ENCODE measurements at places on chromosomes 2 and 18.

GRCh38 chr2:48543895-48544294 is 13.9 kb downstream of the STON1 start:
- DNase-seq: no peak

DNA sequence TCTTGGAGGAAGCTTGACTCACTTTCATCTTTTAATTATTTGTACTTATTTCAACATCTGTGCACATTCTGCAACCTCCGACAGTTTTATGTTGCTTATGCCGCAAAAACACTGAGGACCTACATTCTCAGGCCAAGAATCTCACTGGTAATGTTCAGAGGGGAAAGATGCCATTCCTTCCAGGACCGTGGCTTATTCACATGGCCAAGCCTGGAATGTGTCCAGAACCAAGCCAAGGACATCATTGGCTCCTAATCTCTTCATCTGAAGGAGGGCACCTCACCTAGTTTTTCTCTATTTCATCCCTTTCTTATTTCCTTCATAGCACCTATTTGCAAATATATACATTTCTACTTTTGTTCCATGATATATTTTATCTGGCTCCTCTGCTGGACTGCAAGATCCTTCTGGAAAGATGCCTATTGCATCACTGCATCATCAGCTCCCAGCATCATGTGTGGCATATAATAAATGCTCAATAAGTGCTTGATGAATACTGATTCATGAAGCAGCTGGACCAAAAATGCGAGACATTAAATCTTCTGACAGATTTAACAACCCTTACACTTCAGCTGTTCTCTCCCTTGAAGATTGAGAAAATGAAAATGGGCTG is 377.1 kb downstream of the TNS1 start:
- no peak for DNase-seq

DNA sequence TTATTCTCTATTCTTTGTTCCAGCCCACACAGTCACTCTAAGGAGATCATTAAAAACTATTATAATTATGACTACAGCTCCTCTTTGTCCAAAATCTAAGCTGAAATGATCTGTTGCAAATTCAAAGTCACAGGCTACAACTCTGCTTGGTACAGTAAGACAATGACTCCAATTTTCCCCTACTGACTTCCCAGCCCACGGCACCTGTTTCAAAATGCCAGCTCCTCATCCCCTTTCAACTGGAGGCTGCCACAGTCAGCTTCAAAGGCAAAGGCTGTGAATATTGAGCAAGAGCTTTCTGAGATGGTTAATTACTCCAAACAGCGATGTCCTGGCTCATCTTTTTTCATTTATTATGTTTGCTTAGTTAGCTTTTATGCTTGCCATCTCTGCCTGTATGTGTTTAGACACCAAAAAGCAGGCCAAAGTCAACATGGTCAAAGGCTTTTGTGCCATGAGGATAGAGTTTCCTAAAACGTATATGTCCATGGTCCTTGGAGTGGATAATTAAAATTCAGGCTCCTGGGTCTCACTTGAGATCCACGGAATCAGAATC is 141.1 kb downstream of the DOCK10 start:
- no peak for DNase-seq

DNA sequence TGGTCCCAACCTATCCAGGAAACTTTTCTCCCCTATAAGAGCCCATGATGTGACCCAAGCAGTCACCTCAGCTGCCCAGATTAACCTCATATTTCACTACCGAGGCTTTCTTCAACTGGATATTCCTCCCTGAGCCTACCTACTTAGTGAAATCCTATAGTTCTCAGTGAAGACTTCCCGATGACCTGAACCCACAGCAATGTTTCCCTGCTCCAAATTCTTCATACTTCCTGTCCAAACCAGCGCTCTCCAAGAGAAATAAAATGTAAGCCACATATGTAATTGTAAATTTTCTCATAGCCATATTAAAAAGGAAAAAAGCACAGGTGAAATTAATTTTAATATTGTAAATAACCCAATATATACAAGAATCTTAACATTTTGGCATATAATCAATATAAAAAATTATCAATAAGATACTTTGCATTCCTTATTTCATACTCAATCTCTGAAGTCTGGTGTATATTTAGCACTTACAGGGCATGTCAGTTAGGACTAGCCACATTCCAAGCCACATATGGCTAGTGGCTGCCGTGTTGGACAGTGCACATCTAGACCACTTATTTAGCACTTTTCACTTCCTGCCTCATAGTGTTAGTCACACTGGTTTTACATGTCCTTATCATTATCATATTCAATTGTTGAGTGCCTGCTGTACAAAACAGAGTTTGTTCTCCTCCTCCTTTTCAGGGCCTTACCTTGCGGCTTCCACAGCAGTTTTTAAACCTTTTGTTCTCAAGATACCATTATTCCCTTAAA is 1.9 kb upstream of the STAT4 start:
- no peak for DNase-seq

DNA sequence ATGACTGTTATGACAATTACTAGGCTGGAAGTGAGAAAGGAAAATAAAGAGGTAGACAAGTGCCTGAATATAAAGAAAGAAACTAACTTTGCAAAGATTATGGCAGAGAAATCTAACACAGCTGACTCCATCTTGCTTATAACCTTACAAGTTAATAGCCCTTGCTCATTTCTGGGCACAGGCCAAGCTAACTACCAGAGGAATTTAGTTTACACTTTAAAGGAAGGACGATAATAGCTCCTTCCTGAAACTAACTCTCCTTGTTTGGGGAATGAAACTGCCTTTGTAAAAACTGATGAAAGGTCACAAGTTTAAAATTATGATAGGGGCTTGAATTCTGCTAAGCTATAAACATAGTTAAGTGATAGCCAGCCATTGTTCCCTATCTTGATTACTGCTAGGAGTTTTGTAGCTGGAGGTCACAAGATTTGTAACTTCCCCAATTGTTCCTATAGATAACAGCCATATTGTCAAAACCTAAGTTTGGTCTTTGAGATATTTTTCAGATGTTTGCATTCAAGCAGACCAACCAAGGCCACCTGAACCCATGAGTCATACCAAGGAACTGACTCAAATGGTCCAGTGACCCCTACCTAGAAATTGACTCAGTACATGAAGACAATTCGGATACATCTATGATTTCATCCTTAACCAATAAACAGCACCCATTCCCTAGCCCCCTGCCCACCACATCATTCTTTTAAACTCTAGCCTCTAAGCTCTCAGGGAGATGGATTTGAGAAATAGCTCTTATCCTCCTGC is 209.2 kb upstream of the LRATD1 start:
- DNase-seq: no peak

DNA sequence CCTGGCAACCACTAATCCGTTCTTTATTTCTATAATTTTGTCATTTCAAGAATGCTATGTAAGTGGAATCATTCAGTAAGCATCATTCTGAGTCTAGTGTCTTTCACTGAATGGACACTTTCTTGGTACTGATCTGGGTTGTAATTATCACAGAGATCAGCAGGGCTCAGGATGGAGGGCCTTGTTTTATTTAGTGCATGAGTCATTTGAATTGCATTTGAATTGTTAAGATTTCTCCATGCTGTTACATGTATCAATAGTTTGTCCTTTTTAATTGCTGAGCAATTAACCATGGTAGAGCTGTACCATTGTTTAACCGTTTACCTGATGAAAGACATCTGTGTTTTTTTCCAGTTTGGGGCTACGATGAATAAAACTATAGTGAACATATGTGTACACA is 256.4 kb downstream of the THSD7B start:
- no peak for DNase-seq

- DNase-seq: no peak
Measured at GRCh38 chr18:3217948-3218647, 1.7 kb downstream of the MYOM1 start.

- no peak for DNase-seq
Measured at GRCh38 chr18:23226391-23226790, 91.1 kb downstream of the CABLES1 start.

DNA sequence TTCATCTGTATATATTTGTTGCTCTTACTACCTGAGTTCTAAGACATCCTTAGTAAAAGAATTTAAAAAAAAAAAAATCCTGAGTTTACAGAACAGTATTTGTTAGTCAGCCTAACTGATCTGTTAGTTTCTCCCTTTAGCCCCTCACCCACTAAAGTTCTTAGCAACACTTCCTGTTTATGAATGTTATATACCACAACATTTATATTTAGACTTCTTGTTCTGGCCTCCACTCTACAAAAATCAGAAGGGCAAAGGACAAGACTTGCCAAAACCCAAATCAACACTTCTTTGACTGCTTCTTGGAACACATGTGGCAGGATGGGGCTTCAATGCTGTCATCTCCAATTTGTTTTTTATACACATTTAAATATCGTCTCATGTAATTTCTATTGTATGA is 71.1 kb downstream of the MGAT5 start:
- no peak for DNase-seq

- no peak for DNase-seq
Measured at GRCh38 chr2:67876176-67876575, 186.6 kb downstream of the C1D start.

DNA sequence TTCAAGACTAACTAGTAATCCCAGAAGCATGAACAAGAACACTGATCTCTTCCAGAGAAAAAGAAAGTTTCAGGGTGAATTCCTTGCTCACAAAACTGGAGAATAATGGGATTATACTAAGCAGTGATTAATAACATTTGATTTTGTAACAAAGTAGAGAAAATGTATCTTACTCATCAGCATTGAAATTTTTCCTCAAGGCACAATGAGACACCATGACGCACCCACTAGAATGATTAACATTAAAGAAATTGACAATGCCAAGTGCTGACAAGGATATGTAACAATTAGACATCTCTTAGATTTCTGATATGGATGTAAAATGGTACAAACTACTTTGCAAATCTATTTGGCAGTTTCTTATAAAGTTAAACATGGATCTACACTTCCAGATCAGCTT is 101.1 kb upstream of the EPHA4 start:
- no peak for DNase-seq

GRCh38 chr2:227186751-227187150 is 22.3 kb downstream of the COL4A3 start:
- DNase-seq: no peak

GRCh38 chr2:45901468-45902032 is 250.1 kb downstream of the PRKCE start:
- DNase-seq: no peak

DNA sequence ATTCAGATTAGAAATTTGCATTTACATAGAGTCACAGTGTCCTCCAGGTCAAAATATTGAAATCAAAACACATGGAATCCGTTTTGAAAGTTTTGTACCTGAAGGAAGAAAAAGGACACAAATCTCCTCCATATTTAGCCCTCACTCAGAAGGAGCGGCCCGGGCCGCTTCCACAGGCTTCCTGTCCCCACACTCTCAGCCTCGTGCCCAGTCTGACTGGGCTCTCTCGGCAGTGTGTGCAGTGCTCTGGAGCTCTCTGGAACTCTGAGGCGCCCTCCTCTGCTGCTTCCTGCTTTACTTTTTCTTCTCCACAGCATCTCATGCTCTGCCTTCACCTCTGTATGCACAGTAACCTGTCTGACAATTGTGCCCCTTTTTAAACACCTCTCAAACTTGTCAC is 22.2 kb upstream of the ZFP36L2 start:
- DNase-seq: no peak

- DNase-seq: no peak
Measured at GRCh38 chr2:123851281-123851680, 173.8 kb upstream of the CNTNAP5 start.

DNA sequence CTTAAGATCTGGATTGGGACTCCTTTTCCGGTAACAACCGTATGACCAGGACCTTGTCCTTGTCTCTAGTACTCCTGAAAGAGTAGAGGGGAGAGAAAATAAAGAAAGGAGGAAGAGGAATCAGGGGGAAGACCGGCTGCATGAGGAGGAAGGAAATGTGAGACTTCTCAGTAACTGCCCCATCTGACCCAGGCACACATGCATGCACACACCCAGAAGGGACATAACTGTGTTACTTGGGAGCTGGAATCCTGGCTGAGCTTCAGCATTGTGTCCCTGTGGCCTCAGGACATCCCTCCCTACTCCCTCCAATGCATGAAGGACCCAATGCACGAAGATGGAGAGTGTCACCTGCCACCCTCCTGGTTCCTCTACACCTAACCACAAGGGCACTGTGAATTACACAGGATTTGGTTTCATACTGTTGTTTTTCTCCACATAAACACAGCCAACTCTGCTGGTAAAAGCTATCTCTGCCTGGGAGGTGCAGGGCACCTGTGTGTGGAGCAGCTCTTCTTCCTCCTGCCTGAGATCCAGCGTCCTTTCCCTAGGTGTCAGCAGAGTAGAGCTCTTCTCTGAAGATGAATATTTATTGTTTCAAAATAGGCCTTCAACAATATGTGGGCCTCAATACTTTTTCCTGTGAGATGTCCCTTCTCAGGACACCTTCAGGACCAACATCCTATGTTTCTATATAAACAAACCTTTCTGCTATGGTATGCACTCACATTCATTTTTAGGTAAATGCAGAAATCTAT is 574.1 kb upstream of the ID2 start:
- DNase-seq: no peak

GRCh38 chr18:55522011-55522410 is 66.0 kb downstream of the TCF4 start:
- no peak for DNase-seq

DNA sequence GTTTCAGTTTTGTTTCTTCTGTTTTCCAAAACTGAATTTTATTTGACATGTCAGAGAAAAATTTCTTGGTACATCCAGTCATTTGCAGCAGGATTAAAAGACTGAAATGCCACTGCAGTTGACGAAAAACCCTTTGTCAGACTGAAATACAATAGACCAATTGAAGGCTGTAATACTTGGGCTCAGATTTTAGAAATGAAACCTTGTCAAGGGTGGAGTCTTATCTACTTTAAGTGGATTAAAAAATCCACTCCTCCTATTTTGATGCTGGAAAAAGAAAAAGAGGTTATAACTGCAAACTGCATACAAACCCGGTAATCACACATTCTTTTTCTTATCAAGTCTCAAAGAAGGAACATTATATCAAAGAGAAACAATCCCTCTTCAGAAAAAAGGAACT is 80.2 kb upstream of the NEUROD1 start:
- DNase-seq: no peak

DNA sequence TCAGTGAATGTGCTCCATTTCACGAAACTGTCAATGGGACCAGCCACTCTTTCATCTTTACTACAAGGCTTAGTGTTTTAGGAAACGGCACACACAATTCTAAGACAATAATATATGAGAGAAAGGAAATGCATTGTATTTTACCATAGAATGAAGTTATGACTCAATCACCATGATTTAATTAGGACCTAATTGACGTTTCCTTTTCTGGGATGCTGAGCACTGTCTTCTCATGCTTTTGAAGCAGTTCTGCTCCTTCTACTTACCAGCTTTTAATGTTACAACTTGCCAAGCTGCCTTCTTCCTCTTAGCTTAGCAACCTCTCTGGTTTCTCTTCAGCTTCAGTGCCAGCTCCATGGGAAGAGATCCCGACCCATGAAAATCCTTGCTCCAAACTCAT is 94.3 kb upstream of the SERPINE2 start:
- no peak for DNase-seq

Data from stimulated activated CD8-positive, alpha-beta memory T cell treated with anti-CD3 and anti-CD28 coated beads, Interleukin-7, amount 100 ng/mL, for 1 hour (primary cell).